ENCODE measurements at places on chromosomes 5 and 9.

- DNase-seq: no peak
Observed at GRCh38 chr9:126682928-126683697, 69.4 kb downstream of the LMX1B start.

GRCh38 chr5:134813407-134813806 is 32.4 kb upstream of the C5orf24 start:
- DNase-seq: no peak

GRCh38 chr5:80438739-80439138 is 30.9 kb downstream of the ZFYVE16 start:
- DNase-seq: no peak

DNA sequence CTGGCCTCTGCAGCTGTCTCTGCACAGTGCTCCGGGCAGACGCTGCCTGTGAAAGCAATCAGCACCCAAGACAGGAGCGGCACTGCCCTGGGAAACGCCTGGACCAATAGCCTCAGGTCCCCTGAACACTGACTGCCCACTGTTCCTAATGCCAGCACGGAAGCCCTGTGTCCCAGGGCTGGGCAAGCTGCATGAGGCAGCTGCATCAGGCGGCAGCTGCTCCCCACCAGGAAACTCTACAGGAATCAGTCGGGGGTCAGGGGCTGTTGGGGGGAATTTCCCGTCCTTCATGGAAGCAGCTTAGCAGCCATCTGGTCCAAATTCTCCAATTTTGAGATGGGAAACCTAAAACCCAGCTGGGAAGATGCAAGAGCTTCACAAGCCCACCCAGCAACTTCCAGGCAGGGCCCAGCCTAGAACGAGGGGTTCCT is 118.6 kb downstream of the VAV2 start:
- no peak for DNase-seq

- no peak for DNase-seq
Observed at GRCh38 chr9:124284237-124284831, 26.6 kb downstream of the NEK6 start.

Data from anterior cingulate cortex (tissue), 58 donors.